Stimulated activated CD8-positive, alpha-beta memory T cell treated with anti-CD3 and anti-CD28 coated beads, Interleukin-12 subunit alpha, Interleukin-12 subunit beta, amount 100 ng/mL, for 4 hours (primary cell): ENCODE measurements at places on chromosomes 7 and 10.

DNA sequence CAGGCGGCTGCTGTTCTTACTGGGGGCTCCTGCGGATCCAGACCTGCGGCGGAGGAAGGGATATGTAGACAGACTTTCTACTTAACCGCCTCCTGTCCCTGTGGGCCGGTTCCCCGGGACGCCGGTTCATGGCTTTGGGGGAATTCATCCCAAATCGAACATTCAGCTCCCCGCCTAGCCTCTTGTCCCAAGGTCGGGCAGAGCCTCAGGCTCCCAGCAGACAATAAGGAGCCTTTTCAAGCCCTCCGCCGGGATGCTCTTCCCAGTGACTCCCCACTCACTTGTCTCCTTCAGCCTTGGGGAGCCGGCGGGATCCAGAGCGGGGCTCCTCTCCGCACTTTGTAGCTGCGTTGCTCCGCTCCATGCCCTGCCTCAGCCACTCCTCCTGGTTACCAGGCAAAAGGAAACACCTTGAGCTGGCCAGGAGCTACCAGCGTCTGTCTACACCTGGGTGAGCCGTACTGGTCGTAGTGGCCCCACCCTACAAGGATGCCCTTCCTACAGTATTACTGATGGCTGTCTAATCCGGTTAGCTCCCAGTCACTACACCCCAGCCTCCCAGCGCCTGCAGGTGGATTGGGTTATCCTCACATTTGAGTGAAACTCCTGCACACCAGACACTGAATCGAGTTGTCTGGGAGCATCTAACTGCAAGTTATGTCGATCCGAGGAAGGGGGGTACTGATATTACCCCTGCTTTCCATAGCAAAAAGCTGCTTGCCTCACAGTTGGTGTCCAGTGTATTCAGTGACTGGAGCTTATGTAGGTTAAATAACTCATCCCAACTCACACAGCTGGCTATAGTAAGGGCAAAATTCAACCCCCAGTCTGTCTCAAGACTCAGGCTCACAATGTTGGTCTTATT lies at the start of gene C10orf95:
Gene C10orf95 (minus strand): TSS at position 439 of the 865 bp plus-strand sequence. CDS start 450 bp downstream, outside the sequence.
- no peak for DNase-seq

DNA sequence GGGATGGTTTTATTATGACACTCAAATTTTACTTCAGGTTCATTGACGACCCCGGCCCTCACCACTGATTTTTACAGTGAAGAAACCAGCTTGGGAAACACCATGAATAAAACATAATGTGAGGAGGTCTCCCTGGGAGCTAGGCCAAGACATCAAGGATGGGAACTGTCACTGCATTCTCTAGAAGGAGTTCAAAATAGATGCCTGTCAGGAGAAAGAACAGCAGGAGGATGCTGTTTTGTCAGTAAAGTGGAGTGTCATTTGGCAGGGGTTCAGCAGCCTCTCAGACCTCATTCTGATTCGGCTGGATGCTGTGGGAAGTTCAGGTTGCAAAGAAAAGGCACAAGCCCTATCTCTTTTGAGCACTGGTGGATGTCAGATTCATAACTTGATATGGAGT lies 360.3 kb upstream of the C7orf33 start:
- DNase-seq = no peak

DNA sequence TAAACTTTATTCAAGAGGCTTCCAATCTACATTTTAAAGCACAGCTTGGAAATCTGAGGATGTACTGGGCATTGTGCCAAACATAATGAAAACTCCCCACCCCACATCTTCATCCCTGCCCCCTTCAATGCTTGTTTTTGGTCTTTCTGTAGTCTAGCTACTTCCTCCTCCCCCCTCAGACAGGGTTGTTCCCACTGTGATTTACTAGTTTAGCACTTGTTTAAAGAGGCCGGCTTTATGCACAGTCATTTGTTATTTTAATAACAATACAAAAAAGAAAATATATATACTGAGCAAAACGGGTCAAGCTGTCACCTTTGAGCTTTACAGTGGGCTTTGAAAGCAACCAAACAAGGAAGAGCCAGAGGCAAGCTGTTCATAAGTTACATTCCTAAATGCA lies 132.6 kb downstream of the CHRM2 start:
- DNase-seq = no peak

GRCh38 chr10:84563868-84564267 lies 235.5 kb downstream of the CCSER2 start:
- DNase-seq = no peak

GRCh38 chr10:58516119-58516518 lies 3.4 kb downstream of the BICC1 start:
- no peak for DNase-seq

GRCh38 chr7:44461387-44461786 lies 29.1 kb downstream of the NUDCD3 start:
- DNase-seq = no peak

DNA sequence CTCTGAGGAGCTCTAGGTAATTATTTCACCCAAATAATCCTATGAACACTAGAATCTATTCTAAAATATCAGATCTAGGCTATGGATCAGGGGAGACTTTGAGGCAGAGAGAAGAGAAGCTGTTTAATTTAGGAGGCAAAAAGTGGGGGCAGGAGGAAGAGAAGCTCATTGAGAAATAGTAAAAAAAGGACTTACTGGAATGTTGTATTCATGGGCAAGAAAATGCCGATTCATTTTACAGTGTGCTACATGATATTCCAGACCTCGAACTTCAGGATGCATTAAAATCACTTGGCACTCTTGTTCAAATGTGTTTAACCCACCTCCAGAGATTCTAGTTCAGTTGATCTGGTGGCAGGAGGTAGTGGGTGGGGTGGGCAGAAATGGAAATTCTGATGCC lies 109.5 kb upstream of the ITGB1 start:
- DNase-seq = no peak

GRCh38 chr10:120825878-120826769 lies 25.0 kb upstream of the WDR11 start:
- DNase-seq = no peak

GRCh38 chr7:47007471-47007870 lies 574.4 kb downstream of the TNS3 start:
- DNase-seq = no peak

GRCh38 chr7:2809903-2810625 lies 34.0 kb downstream of the GNA12 start:
- no peak for DNase-seq

GRCh38 chr7:16403475-16403874 lies 17.9 kb downstream of the CRPPA start:
- no peak for DNase-seq

DNA sequence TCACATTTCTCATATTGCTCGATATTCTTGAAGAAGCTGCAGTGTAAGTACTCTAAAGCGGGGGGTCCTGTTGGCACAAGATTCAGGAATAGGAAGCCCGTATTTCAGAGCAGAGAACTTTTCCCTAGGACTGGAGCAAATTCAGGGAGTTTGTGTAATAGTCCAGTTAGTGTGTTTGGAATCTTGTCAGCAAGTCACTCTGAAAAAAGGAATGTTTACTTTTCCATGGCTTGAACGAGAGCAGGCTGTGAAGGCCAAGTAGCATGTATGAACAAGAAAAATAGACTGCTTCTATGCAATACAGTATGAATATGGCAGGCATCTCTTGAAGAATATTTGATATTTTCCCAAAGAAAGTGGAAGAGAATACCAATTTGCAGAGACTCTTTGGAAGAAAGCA lies 39.8 kb downstream of the CDC123 start:
- no peak for DNase-seq

- DNase-seq = no peak
Observed at GRCh38 chr7:70051726-70052125, 453.5 kb downstream of the AUTS2 start.

DNA sequence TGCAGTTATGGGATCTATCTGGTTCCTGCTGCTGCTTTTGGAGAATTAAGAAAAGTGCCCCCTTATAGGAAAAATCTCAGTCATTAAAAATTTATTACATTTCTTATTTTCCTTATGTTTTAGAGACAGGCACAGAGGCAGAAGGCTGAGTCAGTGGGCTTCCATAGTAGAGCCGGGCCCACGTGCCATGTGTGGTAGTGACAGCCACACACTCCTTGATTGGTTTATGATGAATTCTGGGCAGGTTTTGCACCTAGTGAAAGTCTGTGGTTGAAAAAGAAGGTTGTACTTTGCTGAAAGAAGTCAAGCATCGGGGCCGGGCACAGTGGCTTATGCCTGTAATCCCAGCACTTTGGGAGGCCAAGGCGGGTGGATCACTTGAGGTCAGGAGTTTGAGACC lies 109.9 kb downstream of the FANK1 start:
- DNase-seq = no peak

DNA sequence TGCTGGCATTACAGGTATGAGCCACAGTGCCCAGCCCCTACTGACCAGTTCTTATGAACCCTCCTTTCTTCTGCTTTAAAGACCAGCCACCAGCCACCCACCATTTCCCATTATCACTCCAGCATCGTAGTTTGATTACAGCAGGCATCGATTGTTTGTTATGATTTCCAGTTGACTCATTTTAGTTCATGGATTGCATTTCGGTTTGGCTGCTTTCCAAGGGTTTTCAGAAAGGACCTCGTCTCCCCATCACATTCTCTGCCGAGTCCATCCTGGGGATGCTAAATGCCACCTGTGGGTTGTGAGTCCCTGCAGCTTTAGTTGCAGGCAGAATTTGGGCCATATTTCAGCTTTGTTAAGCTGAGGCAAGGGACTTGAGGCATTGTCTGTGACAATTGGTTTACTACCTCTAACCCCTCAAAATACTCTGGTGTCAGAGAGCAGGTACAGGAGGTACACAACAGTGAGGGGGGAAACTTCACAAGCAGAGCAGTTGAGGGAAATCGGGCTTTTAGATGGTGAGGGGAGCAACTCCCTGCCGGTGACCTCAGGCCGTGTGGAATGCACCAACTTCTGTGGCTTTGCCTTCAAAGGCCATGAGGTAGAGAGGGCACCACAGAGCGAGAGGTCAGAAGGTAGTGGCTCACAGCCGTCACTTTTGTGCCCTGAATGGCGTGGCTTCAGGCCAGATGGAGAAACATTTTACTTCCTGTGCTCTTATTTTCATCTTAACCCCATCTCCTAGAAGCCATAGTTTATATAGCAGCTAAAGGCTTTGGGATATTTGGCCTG lies 203.8 kb downstream of the CCDC3 start:
- DNase-seq = no peak

DNA sequence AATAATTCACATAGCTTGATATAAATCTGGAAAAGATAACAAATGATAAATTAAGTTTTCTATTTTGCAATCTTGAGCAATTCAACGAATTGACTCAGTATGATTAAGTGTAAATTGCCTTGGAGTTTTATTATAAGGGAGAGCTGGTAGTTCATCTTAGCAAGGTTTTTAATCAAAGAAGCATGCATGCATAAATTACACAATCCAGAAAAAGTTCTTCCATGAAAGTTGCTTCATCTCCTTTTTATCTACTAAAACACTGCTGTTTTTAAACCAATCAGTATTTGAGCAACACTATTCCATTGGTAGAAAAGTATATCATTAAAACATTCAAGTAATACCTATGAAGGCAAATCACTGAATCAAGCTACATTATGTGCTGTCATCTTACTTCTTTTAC lies 47.6 kb downstream of the POT1 start:
- no peak for DNase-seq

GRCh38 chr10:667096-667495 lies 22.4 kb downstream of the DIP2C start:
- DNase-seq = no peak

DNA sequence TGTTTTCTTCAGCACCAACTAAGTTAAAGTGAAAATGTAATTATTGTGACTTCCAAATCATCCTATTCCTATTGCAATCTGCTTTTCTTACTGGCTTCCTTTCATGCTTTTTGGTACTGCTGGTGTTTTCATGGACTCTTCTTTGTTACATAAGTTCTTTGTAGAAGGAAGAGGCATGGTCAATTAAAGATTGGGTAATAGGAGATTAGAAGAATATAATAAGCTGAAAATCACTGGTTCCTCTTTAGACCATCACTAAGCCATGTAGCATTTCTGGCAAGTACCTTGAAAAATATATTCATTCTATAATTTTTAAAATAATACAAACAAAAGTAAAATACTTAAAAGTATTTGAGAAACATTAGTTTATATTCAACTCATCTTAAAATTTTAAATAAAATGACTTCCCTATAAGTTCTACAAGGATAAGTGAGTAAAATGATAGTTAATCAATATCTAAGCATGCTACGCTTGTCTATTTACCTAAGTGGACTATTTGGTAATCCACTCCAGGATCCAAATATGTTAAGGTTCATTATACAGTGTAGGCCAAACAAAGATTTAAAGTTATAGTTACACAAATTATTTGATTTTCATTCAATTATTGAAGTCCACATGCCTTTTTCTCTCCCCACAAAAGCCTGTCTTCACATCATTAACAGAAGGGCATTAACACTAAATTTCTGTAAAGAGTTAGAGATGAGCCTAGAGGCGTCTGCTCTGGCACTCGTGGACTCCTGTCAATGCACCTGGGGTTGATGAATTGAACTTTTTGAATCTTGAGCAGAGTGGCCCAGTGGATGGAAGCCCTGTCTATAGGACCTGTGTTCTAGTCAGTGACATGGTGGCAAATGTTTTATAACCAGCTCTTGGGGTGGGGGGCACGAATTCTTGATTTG lies 408.1 kb downstream of the INHBA start:
- DNase-seq = no peak

- DNase-seq = no peak
Observed at GRCh38 chr10:96764425-96765060, 44.2 kb upstream of the PIK3AP1 start.

DNA sequence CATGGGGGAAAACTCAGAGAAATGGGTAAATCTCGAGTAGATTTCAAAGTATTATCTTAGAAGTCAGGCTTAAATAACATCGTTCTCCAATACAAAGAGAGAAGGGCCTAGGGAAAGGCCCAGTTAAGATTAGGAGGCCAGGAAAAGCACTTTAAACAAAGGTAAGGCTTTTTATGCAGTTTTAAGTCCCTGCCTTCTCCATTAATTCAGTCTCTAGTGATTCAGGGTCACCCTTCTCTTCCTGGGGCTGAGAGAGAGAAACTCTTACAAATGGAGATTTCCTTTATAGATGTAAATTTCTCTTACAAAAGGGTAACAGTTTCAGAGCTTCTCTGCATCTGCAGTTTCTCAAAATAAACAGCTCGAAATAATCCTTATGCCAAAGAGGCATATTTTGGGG lies 179.3 kb downstream of the HECW1 start:
- no peak for DNase-seq

- no peak for DNase-seq
Observed at GRCh38 chr7:67407392-67408071, 410.9 kb downstream of the TYW1 start.

DNA sequence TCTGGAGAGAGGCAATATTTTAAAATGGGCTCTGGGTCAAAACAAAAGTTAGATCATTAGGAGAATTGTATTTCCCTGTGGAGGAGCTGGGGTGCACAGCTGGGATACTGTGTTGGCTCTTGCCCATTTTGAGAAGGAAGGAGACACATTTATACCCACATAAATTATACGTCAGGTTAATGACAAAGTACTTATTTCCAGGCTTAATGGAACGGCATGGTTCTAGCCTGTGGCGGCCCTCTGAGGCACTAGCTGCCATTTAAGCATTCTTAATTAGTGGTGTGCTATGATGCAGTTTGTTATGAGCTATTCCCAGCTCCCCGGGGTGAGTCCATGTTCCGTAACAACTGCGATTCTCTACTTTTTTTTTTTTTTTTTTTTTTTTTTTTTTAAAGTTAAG lies 193.5 kb downstream of the SEC23IP start:
- DNase-seq = no peak
